ENCODE measurements at places on chromosomes 2 and 18.

DNA sequence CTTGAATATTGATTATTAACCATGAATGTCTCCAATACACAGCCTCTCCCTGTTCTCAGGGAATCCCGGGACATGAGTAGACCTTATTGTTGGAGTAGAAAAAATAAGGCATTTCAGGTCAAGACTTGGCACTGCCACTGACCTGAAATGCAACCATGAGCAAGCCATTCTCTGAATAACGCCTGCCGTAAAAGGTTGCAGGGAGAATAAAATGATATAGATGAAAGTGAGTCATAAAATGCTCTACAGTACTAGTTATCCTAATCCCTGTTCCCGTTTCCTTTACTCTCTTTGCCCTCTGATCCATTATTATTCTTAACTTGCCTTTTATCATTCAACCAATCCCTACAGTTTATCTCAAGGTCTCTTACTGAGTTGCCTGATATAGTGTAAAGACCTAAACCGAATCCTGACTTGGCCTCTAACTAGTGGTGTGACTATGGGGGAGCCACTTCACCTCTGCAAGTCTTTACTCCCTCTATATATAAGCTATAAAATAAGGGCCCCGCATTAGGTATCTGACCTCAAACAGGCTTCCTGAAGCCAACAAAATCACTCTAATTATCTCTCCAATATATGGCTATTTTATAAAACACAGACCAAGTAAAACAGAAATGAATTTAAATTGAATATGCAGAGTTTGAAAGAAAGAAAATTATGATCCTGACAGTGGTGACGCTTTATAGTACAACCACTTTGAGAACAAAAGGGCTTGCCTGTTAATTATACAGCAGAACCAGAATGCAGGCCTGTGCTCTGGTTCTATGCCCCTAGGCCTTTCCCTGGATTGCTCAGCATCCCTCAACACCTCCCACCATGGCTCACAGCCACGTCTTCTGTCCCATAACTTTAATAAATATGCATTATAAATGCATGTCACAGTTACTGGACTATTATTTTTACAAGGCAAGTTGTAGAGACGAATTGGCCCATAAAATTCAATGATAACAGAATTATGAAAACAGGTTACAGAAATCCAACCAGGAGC is 183.1 kb downstream of the STK39 start:
- DNase-seq = no peak

DNA sequence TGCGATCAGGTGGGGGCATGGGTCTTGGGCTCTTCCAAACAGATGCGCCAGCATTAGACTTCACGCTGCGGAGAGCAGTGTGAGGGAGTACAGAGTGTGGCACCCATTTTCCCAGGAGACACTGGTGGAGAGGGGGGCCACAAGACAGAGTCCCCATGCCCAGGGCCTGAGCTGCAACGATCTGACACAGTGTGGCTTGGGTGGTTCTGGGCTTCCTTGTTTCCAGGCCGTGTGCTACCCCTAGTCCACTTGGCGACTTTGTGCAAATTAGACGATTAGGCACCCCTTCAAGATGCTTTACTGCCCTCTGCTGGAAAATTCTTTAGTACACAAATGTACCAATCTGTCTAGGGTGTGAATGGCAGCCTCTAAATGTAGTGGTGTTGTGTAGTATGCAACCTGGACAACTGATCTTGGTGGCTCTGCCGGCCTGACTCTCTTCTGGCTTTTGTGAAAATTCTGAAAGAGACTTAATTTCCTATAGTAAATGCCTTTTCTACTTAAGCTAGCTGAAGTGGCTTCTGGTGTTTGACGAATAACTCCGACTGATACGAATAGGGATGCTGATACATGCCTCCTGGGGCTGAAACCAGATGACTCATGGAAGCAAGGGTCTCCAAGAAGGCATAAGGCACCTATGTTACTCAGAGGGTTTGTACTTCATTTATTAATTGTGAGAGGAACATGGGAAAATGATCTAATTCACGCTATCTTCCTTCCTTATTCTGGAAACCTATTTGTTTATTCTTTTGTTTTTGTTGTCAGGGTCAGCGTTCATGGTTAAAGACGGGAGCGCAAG is 92.3 kb upstream of the SMAD2 start:
- peak; percentile 25 for DNase-seq

GRCh38 chr2:241082341-241083090 is 19.6 kb downstream of the MTERF4 start:
- DNase-seq = no peak

GRCh38 chr2:194672994-194673393 is 984.0 kb upstream of the SLC39A10 start:
- no peak for DNase-seq

- no peak for DNase-seq
These were observed 45.2 kb downstream of the ITGA6 start for GRCh38 chr2:172472446-172473033.

DNA sequence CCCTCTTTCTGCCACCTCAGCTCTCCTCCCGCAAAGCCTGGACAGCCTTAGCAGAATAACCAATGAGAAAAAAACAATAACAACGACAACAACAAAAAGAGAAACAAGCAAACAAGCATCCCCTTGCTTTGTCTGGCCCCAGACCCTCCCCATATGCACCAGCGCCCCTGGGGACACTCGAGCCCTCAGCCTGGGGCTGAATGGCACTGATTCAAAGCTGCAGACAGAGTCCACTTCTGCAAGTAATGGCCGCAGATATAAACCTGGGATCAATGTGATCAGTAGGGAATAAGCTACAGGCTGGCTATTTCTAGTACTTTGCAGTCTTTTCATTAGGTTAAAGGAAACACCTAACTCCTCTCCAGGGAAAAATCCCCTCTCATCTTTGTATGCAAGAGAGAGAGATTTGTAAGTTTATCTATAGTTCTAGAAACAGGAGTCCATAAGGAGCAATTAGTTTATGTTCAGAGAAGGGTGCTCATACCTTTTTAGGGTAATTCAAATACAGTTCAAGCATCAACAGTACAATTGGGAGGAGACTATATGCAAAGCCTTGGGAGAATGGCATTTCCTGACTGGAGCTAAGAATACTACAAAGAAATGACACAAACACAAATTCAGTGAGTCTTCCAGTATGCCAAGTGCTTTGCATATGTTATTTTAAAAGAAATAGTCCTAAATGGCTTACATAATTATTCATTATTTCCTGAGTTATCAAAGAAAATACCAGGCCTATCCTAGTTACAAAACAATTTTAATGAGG is 122.3 kb upstream of the DDX18 start:
- no peak for DNase-seq

DNA sequence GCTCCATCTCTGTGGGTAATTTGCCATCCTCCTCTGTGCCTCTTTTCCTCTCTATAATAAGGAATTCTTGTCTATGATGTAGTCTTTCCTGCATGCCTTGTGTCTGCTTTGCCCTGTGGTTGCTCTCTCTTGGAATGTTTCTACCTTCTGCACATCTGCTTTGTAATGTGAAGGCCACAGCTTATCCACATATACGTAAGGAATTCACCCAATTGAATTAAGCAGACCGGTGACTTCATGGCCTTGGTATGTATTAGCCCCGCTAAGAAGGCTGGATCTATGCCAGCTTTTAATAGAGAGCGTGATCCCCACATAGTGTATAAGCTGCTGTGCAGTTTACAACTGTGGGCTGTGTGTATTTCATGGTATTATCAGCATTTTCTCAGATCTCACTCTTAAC is 274.7 kb downstream of the RNF144A start:
- DNase-seq = peak; percentile 21

GRCh38 chr2:137467246-137467862 is 496.9 kb upstream of the HNMT start:
- no peak for DNase-seq

GRCh38 chr18:58941426-58942099 is 76.9 kb downstream of the ZNF532 start:
- DNase-seq = no peak

DNA sequence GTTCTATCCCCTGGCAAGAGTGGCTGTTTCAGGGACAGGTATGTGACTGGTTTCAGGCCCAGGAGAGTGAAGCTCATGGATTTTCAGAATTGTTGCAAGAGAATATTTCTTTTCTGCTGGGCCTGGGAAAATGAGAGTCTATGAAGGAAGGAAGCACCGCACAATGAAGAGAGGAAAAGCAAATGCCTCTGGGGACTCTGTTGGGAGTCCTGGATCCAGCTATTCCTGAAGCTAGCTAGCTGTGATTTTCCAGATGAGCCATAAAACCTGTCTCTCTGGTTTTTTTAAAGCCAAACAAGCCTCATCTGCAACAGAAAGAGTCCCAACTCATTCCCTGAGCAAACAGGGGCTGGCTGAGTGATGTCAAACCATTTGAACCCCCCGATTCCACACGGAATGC is 53.7 kb downstream of the CRACDL start:
- DNase-seq = no peak

Measured in GM04504 (cell line).